ENCODE measurements at places on chromosomes 6 and 20.

DNA sequence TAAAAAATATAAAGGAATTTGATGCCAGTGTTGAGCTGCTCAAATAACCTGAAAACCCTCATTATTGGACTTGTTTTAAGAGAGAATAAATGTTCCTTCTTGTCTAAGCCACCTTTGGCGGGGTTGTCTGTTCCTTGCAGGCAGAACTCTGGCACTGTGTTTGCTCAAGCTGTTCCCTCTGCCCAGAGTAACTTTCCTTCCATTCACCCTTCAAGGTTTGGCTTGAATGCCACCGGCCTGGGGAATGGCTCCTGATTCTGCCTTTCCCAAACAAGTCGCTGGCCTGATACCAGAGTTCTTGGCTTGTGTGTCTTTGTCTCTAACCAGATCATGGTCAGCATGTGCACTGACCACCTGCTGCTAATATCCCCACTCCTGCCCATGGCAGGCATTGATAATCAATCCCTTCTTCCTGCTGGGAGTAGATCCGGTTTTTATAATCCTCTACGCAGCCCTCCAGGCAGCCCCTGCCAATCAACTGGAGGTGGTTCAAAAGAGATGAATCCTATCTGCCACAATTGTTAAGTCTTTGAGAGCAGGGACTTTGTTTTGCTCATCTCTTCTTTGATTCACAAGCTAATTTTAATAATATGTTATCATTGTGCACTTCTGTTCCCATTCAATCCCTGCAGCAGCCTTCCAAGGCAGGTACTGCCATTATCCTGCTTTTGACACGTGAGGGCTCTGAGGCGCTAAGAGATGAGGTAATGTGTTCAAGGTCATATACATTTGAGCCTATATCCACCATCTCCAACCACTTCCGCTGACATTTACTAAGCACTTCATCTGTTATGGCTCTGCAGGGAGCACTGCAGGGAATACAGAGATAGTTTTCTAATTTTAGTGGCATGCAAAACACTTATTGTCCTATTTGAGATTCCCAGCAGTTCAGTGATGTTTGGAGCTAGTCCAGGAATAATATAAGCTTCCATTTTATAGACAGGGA is 3.1 kb upstream of the CCM2L start:
- DNase-seq = no peak

- DNase-seq = no peak
Measured at GRCh38 chr6:21263531-21264287, 329.8 kb upstream of the SOX4 start.

- DNase-seq = no peak
Measured at GRCh38 chr20:45308117-45308778, at the start of gene MATN4. Gene MATN4 (minus strand): TSS chr20:45308299. CDS start chr20:45305582, 2,717 bp downstream.

- no peak for DNase-seq
Measured at GRCh38 chr6:157305670-157306653, 17.4 kb downstream of the TMEM242 start.

DNA sequence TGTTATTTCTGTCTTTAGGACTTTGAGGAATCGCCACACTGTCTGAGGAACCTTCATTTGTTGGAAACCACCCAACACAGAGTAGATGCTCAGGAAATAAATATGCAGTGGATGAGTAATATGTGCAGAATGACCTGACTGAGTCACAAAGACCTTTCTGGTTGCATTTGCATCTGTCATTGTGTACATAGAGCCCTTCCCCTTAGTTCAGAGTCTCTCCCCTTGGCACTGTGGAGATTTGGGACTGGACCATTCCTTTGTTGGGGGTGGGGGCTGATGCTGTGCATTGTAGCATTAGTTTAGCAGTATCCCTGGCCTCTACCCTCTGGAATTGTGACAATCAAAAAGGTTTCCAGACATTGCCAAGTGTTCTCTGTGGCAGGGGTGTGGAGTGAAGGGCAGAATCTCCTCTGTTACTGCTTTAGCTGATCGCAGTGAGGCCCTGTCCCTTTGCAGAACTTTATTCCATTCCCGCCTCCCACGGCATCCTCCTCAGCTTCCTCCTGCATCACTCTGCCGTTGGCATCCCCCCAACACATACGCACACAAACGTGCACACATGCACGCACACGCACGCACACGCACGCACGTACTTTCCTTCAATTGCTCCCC is 64.5 kb downstream of the EYA2 start:
- no peak for DNase-seq

DNA sequence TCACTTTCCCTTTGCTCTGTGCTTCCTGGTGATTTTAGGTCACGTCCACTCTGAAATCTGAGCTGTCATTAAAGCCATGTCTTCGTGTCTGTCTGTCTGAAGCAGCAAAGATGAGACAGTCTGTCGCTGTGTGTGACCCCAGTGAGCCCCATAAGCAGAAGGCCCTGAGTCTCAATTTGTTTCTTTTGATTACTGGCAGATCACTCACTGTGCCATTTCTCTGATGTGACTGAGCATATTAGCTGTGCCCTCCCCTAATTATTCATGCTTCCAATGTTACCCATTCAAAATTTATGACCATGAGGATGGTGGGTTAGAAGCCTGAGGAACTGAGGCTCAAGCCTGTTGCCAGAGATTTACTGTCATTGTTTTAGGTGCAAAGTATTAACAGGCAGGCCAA is 117.6 kb downstream of the PLCB1 start:
- DNase-seq = no peak

- no peak for DNase-seq
Measured at GRCh38 chr6:146984251-146984924, 219.8 kb upstream of the STXBP5 start.

GRCh38 chr6:130997061-130997753 is 65.8 kb downstream of the EPB41L2 start:
- DNase-seq = no peak

DNA sequence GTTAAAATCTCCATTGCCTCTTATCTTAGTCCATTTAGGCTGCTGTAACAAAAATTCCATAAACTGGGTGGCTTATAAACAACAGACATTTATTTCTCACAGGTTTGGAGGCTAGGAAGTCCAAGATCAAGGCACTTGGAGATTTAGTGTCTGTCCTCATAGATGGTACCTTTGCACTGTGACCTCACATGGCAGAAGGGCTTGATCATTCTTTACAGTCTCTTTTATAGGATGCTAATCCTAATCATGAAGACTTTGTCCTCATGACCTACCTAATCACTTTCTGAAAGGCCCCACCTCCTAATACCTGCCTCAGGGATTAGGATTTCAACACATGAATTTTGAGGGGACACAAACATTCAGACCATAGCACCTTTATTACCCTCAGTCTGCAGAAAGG is 6.6 kb downstream of the GLO1 start:
- no peak for DNase-seq

DNA sequence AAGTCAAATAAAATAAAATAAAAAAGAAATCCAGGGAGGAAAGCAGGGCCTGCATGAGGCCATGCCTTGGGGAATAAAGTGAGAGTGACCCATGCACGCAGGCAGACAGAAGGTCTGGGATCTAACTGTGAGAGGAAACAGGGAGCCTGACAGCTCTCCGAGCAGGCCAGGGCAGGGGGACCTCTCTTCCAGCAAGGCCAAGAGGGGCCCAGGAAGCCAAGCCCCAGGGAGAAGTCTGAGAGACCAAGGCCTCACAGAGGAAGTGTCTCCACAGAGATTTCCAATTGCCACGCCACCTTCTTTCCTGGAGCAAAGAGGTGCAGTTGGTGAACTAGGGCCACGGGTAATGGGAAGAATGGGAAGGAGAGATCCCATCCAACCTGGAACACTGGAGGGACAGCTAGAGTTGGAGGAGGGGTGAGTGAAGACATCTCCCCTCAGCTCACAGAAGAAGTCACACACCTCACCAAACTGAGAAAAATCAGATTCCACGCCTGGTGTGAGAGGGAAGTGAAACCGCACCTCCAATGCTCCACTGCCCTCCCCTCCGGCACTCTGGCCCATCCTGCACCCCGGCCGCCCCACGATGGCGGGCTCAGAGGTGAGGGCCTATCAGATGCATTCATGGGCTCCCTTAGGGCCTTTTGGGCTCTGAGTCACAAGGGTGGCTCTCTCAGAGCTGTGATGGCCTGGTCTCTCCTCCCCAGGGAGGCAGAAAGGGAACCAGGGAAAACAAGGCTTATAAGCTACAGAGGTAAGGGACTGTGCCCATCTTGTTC is 25.1 kb upstream of the TAF8 start:
- DNase-seq = no peak

DNA sequence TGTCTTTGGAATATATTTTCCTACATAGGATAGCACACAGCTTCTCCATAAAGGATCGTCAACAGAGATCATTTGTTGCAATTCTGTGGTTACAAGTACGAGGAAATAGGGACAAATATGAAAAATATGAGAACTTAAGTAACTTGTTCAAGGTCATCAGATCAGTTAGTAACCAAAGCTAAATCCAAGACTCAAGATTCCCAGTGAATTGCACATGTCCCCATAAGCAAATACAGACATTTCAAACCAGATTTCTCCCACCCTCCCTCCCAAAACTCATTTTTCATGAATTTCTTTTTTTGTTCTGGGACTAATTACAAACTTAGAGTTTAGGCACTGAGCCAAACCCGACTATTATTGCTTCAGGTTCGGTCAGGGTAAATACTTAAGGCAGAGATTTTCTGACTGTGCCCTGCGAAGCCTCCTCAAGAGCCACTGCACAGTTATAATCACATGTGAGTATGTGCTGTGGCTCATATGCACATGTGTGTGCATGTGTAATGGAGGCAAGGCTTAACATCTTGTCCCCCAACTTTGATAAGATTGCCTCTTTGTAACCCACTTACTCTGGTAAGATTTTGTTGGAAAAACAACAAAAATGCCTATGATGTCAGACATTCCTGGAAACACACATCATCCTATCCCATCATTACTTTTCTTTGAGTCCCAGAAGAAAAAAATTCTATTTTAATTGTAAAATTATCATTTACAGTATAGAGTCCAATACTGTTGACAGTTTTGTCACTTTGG is 216.2 kb downstream of the CD83 start:
- DNase-seq = no peak

GRCh38 chr20:19308146-19308545 is 95.7 kb downstream of the SLC24A3 start:
- no peak for DNase-seq

Data from activated CD4-positive, CD25-positive, alpha-beta regulatory T cell (primary cell).